NCI-H345 (cell line): ENCODE measurements at places on chromosomes 7 and 10.

GRCh38 chr10:555281-555680 is 134.2 kb downstream of the DIP2C start:
- DNase-seq = no peak

DNA sequence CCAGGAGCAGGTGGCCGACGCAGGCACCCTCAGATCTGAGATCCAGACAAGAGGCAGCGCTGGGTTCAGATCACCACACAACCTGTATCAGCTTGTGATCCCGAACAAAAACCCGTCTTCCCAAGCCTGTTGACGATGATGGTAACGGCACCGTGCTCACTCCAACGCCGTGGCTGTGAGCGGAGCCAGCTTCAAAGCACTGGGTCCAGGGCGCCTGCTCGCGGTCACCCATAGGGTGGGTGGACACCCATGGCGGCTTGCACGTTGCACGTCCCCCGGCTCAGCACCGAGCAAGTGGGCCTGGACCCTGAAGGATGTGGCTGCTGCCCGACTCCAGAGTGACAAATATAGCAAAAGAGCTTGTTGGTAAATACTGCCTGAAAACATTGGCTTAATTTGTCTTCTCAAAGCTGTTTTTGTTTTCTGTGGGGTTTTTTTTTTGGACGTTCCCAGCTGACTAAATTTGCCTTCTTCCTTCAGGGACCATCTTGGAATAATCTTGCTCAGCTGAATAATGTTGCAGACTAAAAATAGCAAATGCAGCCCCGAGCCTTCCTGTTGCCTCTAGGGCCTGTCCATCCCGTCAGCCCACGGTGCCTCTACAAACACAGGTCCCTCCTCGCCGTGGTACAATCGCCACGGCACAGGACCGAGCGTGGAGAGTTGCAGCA is 41.0 kb downstream of the FOXK1 start:
- no peak for DNase-seq

DNA sequence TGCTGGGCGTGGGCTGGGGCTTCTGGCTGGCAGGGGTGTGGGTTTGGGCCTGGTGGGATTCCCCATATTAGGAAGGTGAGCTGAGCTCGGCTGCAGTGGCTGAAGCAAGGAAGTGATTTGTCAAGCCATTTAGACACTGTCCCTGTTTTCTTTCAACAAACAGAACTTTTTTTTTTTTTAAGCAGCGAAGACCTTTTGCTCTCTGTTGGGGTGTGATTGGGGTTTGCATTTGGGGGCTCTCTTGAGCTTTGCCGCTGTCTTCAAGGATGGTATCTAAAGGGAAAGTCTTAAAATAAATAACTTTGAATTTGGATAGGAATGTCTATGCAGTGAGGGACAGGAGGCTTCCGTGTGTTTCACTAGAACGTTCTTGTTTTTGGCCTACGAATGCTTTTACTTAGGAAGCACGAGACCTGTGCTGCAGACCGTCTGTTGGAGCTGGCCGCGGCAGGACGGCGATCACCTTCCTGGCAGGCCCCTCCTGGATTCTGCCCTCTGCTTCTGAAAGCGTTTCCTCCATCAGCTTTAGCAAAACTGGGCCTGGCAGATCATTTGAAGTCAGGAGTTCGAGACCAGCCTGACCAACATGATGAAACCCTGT is 43.9 kb downstream of the FOXK1 start:
- DNase-seq = no peak

DNA sequence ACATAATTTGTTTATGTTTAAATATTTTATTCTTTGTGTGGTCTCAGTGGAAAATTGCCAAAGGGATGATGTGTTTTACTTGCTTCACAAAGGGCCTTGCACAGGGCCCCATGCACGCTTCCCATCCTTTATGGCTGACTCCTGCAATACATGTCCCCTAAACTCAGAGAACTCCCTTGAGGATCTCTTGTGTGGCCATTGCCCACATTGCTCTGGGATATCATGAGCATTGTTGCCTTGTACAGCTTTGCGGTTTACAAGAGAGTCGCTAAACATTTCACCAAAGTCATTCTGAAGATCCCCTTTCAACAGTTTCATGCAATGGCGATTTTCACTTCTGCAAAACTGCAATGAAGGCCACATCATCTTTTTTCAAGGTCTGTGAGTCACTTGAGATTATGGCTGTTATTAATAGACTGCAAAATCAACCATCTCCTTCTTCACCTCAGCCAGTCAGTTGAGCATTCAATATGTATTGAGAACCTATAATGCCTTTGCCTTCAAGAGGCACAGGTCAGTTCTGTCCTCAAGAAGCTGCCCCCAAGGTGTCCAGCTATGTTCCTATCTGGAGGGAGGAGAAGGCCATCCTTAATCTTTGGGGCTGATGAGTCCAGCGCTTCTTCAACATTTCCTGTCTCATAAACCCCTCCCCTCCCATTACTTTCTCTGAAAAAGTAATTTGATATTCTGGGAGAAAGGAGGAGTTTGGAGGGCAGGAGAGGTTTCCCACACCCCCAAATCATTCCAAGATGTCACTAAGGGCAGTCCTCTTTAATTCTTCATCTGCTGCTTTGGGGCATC is 108.1 kb downstream of the CCDC71L start:
- no peak for DNase-seq

DNA sequence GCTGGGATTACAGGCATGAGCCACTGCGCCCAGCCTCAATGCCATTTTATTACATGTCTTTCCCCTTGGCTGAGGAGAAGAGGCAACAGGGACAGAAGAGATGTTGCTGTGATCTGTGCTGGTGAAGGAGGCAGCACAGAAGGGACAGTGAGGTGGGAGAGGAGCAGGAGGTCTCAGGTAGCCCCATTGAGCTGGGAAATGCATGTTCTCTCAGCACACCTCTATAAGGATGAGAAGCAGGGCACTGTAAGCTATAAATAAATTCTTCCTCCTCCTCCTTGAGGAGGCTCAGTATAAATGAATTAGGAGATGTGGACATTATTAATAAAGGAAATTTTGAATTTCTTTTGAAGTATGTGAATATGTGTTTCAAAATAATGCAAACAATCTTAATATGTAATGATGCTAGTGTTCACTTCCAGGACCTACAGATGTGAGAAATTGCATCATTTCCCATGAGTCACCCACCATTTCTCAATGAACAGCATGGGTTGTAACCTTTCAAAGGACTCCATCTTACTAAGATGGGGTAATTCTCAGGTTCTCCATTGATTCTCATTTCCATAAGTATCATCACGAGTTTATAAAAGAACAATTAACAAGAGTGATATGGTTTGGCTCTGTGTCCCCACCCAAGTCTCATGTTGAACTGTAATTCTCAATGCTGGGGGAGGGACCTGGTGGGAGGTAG is 88.9 kb upstream of the ODAD2 start:
- DNase-seq = no peak

DNA sequence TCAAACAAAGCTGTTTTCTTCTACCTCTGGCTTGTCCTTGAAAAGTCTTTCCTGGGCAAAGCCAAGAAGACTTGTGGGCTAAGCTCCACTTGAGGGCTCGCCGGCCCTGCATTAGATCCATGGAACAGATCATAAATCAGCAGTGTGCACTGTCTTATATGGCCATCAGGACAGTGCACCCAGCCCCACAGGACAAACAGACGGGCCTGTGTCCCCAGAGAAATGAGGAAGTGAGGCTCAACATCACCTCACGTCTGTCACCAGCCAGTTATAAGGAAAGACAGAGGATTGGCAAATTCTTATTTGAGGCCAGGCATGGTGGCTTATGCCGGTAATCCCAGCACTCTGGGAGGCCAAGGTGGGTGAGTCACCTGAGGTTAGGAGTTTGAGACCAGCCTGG is 12.3 kb upstream of the IFT22 start:
- DNase-seq = no peak

DNA sequence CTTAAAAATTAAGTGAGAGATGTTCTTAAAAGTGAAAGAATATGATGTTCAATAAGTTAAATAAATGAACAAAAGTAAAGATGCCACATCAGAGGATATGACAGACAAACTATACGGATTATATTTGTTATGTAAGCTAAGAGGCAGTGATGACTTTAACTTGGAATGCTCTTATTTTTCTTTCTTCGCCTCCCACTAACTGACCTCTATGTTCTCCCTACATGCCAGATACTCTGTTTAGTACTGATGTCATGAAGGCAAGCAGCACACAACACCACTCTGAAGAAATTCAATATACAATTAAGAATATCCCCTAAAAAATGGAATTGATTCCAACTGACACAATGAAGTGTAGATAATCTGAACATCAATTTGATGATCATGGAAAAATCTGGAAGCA is 223.4 kb downstream of the DOCK4 start:
- no peak for DNase-seq

DNA sequence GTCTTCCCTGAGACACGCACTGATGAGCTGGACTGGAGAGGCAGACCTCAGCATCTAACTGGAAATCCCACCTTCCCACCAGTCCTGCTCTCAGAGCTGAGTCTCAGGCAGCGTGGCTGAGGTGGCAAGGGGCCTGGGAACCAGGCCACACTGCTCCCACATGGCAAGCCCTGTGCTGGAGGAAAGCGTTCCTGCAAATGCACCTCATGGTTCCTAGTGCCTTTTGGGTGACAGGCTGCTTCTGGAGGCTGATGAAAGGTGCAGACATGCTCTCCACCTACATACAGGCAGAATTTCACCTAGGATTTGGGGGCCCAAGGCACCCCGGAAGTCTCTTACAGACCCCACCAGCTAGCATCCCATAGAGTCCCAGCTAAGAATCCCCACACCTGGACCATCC is 432.9 kb upstream of the FOXK1 start:
- DNase-seq = no peak

DNA sequence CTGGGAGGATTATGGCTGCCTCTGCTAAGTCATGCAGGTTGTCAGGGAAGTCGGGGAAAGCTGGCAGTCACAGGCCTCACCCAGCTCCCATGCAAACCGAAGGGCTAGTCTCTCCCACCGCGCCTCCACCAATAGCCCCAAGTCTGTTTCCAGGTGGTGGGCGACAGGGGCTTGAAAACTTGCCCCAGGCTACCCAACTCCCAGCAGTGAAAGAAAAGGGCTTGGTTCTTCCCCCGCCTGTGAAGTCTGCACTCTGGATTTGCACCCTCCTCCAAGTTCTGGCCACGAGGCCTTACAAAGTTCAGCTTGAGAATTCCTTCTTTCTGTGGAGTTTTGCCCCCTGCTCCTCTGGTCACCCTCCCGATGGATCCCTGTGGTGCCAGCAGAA is 99.9 kb upstream of the CHST15 start:
- no peak for DNase-seq

DNA sequence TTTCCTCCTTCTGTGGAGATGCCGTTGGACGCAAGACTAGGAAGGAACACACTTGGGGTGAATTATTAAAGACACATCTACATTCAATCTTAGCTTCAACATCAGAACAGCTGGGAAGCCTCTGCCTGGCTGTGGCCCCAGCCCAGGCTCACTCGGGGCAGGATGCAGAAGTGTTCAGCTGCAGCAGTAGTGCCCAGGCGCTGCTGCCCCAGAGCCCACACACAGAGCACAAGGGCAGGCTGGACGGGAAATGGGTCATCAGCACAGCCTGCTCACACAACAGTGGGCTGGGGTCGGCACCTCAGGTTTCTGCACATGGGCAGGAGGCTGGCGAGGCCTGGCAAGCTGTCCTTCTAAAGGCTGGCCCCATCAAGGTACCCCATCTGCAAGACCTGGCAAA is 42.5 kb downstream of the NOD1 start:
- no peak for DNase-seq

GRCh38 chr7:15610503-15610902 is 48.7 kb upstream of the AGMO start:
- DNase-seq = no peak

GRCh38 chr7:134480730-134481129 is 21.8 kb upstream of the AKR1B1 start:
- DNase-seq = no peak

- DNase-seq = no peak
These were observed 48.7 kb downstream of the ANK3 start for GRCh38 chr10:60340973-60341372.

DNA sequence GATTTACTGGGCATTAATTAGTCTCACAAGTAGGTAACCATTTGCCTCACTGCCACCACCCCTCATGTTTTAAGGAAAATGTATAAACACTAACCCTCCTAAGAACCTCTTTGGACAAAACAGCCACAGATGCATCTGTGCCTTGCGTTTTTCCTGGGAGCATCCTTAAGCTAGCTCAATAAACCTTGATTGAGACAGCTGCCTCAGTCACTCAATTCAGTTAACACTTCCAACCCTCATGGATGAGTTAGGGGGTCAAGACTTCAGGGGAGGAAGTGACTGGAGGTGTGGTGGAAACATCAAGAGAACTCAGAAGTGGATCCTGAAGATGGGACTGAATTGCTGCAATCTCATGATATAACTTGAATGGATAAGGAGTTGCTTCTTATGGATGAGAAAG is 31.5 kb downstream of the CUL2 start:
- no peak for DNase-seq

- DNase-seq = no peak
These were observed 3.3 kb downstream of the JMJD1C start for GRCh38 chr10:63462442-63462841.

DNA sequence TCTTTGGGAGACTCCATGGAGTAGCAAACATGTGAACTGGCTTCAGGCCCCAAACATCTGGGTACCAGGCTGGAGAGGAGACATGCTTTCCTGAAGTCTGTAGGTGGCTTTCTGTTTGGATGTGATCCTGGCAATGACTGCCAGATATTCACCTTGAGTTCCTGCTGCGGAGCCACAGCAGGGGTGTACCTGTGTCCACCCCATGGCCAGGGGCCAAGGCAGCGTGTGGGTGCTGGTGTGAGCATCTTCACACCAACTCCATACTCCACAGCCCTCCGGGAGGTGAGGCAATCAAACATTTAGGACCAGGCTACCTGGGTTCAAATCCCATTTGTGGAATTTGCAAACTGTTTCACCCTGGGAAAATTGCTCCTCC is 113.0 kb downstream of the ADCY1 start:
- DNase-seq = no peak

GRCh38 chr7:124059375-124059774 is 26.5 kb upstream of the TMEM229A start:
- DNase-seq = no peak

DNA sequence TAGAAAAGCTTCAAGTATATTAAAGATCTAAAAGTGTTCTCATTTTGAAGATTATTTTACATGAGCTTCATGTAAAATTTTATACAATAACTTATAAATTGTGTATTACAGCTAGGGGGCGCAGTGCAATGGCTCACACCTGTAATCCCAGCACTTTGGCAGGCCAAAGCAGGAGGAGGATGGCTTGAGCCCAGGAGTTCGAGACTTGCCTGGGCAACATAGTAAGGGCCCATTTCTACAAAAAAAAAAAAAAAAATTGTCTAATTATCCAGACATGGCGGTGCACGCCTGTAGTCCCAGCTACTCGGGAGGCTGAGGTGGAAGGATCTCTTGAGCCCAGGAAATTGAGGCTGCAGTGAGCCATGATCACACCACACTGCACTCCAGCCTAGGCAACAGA is 16.6 kb downstream of the ACBD5 start:
- peak; percentile 12 for DNase-seq

GRCh38 chr7:2202901-2203765 is 29.6 kb downstream of the MAD1L1 start:
- no peak for DNase-seq

GRCh38 chr7:81206667-81207360 is 288.0 kb upstream of the SEMA3C start:
- no peak for DNase-seq

GRCh38 chr10:43198682-43199005 is 60.4 kb downstream of the CSGALNACT2 start:
- DNase-seq = no peak

GRCh38 chr7:37149051-37149772 is 299.5 kb downstream of the ELMO1 start:
- DNase-seq = no peak
